ENCODE measurements at places on chromosomes 7 and 10. TPM values are rescaled to one million over a fixed set of nuclear protein-coding genes. Genes with fewer than 3 reads are reported as not detected.

UBTD1 gene
- total RNA-seq: 15.6 TPM

C7orf25 gene
- 2.7 TPM for total RNA-seq

AKR1C1 gene
- 482 TPM for total RNA-seq

KCNIP2 gene
- 0.54 TPM for total RNA-seq

SCART1 gene
- 0.14 TPM for total RNA-seq

LIPM gene
- not detected for total RNA-seq

MMD2 gene
- not detected for total RNA-seq

Measured in A549 treated with dexamethasone at 1 μM for 4 hours (cell line).